Naive thymus-derived CD4-positive, alpha-beta T cell (primary cell): ENCODE measurements at places on chromosomes 16 and 17. TPM values are rescaled to one million over a fixed set of nuclear protein-coding genes. Genes with fewer than 3 reads are reported as not detected.

ALDH3A2 gene
- 25.2 TPM for polyA plus RNA-seq

TBC1D3K gene
- not detected for polyA plus RNA-seq

HSD11B2 gene
- polyA plus RNA-seq: not detected

SPATA22 gene
- polyA plus RNA-seq: not detected

PDIA2 gene
- not detected for polyA plus RNA-seq

GDPD3 gene
- polyA plus RNA-seq: not detected

TNRC6C gene
- polyA plus RNA-seq: 8.2 TPM

CWC25 gene
- polyA plus RNA-seq: 8.5 TPM

TMIGD1 gene
- polyA plus RNA-seq: not detected

TBC1D3 gene
- polyA plus RNA-seq: not detected

NAGS gene
- polyA plus RNA-seq: 2.6 TPM

COX10 gene
- 20.2 TPM for polyA plus RNA-seq

HS3ST6 gene
- polyA plus RNA-seq: not detected

TMEM235 gene
- polyA plus RNA-seq: not detected

HOXB3 gene
- not detected for polyA plus RNA-seq

TLCD3B gene
- not detected for polyA plus RNA-seq

VPS35 gene
- 73.0 TPM for polyA plus RNA-seq

UTS2R gene
- polyA plus RNA-seq: not detected

GCGR gene
- polyA plus RNA-seq: not detected

FNDC8 gene
- polyA plus RNA-seq: not detected

TP53TG3F gene
- not detected for polyA plus RNA-seq

SLC16A3 gene
- polyA plus RNA-seq: 1.4 TPM
